H9 (cell line): ENCODE measurements at places on chromosomes 5 and 9.

- no peak for DNase-seq
These were observed 30.1 kb downstream of the FNIP1 start for GRCh38 chr5:131766689-131767088.

GRCh38 chr9:123402981-123403509, 47.0 kb downstream of the CRB2 start:
- DNase-seq, result no peak

DNA sequence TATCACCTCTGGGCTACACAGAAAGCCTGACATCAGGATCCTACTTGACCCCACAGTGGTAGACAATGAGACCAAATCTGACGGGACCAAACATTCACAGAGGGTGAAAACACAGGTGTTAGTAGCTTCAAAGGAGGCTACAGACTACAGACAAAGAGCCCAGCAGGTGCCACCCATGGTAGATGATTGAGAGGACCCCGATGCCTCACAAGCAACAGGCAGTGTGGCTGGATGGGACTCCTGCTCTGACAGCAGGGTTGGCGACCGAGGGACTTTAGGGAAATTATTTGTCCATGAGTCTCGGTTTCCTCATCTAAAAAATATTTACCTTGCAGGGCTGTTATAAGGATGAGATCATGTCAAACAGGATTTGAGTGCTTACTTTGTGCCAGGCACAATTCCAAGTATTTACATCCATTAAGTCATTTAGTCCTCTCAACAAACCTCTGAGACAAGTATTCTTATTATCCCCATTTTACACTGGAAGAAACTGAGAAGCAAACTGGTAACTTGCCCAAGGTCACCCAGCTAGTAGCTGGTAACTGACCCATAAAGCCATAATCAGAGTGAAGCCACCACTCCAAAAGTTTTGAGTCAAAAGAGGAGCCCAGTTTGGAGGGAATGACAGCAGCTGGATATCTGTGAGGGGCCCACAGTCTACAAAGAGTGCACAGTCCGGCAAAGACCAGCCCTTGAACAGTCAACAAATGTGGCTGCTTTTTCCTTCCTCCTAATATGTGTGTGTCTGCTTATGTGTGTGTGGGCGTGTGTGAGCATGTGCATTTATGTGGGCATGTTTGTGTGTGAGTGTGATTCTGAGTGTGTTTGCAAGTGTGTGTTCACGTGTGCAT, 502.0 kb downstream of the BNC2 start:
- DNase-seq, result peak; percentile 10

- DNase-seq, result no peak
These were observed 995 bp upstream of the SLC23A1 start for GRCh38 chr5:139383993-139384590.

DNA sequence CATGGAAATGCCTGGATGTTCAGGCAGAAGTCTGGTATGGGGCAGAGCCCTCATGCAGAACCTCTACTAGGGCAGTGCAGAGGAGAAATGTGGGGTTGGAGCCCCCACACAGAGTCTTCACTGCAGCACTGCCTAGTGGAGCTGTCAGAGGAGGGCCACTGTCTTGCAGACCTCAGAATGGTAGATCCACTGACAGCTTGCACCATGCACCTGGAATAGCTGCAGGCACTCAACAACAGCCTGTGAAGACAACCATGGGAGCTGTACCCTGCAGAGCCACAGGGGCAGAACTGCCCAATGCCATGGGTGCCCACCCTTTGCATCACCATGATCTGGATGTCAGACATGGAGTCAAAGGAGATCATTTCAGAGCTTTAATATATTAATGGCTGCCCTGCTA, 36.9 kb downstream of the TRIP13 start:
- no peak for DNase-seq

- no peak for DNase-seq
These were observed 76.2 kb downstream of the SH3TC2 start for GRCh38 chr5:148986636-148987035.
